Activated naive CD4-positive, alpha-beta T cell treated with Interleukin-2 at 50 U/mL for 16 hours (primary cell): ENCODE measurements at places on chromosomes 1 and 21.

GRCh38 chr21:39033878-39034589, 149.2 kb downstream of the PSMG1 start:
- no peak for DNase-seq

DNA sequence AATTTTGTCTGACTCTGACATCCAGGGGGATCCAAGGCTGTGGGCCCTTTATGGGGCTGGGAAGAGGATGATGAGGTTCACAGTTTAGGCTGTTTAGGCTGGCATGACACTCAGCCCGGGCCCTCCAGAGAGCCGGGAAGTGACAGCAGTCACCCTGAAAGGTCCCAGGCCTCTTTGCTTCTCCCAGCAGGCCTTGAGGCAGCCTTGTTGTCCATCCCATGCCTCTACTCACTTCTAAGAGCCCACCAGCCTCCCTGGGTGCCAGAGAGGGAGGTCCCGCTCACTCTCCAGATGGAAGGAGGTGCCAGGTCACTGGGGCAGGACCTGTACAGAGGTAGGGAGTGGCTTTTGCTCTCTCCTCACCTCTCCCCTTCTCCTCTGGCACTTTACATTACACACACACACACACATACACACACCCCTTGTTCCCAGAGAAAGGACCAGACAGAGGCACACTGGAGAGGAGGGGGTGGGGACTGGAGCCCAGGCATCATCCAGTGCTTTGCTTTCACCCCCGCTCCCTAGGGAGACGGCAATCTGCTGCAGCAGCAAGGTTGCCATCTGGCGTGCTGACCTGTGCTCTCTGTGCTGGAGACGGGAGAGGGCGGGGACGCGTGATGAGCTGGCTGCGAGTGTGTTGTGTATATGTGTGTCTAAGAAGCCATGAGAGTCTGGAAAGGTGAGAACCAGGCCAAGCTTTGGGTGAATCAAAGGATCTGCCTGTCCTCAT, 4.6 kb downstream of the KLHDC8A start:
- DNase-seq: no peak

- DNase-seq: no peak
Observed at GRCh38 chr1:8363767-8364301, 45.9 kb downstream of the SLC45A1 start.

GRCh38 chr21:18370301-18370700, 33.3 kb downstream of the TMPRSS15 start:
- no peak for DNase-seq

DNA sequence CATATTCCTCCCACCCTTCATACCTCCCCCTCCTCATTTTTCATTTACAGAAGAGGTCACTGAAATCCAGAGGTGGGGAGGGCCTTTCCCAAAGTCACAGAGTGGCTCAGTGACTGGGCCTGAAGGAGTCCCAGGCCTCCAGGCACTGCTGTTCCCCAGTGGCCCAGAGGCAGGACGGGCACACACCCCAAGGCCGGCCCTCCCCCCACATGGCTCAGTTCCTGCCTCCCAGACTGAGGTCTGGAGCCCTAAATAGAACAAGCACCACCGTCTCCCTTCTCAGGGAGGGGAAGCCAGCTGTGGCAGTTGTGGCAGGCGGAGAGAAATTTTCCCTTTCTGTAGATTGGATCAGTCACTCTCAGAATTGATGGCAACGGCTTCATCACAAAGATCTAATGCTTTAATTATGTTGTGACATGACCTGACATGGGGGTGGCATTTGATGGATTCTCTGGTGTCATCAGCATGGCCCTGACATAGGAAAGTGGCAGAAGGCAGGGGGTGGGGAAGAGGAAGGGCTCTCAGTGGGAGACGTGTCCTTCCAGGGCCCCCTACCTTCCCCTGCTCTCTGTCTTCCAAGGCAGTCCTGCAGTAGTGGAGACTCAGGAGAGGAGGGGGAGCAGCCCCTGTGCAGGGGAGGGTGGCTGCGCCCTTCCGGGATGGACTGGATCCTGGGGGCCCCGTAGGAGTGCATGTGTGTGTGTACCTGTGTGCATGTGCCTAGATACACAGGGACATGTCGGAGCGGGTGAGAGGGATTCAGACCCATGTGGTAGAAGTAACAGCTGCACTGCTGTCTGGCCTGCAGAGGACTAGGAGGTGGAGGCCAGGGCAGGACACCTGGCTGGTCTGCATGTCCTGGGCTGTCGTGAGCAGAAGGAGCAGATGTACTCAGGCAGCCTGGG, 41.2 kb upstream of the FOXO6 start:
- no peak for DNase-seq

GRCh38 chr1:32939655-32940371, 24.8 kb downstream of the RNF19B start:
- DNase-seq: no peak

- DNase-seq: no peak
Observed at GRCh38 chr1:44867801-44868200, 24.7 kb upstream of the PTCH2 start.

DNA sequence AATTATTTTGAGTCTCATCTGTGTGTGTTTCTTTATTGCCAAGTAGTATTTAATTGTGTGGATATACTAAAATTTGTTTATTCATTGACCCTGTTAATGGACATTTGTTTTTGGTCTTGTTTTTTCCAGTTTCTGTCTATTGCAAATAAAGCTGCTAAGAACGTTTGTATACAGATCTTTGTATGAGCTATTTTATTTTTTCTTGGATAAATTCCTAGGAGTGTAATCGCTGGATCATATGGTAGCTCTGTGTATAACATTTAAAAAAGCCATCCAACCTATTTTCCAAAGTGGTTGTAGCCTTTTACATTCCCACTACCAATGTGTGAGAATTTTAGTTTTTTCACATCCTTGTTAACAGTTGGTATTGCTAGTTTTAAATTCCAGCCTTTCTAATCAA, 382.7 kb upstream of the USP24 start:
- DNase-seq: no peak

DNA sequence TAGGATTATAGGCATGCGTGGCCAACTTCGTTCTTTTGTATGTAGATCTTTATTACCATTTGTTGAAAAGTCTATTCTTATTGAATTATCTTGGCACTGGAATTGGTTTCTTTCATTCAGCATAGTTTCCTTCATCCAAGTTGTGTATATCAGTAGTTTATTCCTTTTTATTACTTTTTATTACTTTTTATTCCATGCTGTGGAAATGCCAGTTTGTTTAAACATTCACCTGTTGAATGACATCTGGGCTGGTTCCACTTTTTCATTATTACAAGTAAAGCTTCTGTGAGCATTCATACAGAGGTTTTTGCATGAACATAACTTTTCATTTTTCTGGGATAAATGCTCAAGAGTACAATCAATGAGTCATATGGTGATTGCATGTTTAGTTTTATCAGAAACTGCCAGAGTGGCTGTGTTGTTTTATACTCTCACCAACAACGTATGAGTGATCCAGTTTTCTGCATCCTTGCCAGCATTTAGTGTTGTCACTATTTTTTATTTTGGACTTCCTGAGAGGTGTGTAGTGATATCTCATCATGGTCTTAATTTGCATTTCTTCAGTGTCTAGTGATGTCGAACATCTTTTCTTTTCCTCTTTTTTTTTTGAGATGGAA, 28.6 kb downstream of the PTPRU start:
- DNase-seq: no peak

DNA sequence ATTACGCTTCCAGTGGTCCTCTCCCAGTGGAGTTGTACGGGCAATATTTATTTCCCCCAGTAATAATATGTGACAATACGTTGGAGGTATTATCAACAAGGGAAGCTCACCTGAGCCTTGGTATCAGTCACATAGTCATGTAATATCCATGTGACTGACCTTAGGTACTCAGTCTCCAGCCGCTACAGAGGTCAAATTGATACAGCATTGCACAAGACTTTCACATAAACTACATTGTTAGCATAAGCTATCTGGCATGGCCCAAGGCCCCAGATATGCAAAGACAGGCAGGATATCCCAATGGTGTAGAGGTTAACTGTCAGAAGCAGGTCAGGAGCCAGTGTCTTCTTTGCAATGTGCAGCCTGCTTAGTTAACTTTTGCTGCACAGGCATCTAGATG, 15.3 kb upstream of the CHIT1 start:
- DNase-seq: no peak

DNA sequence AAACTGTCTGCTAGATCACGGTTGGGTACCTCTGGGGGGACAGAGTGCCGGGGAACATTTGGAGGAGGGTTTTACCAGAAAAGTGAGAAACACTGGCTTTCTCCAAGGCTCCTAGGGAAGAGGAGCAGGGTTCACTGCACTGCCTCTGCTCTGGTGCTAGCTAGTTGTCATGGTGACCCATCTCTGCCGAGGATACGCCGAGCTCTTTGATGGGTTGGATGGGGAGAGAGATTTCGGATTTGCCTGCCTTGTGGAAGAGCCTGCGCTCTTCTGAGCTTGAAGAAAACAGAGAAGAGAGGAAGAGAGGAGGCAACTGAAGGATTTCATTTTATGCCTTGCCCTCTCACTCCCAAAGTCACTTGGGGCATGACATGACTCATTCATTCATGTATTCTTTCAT, 92.1 kb downstream of the NAV1 start:
- no peak for DNase-seq

GRCh38 chr1:207346513-207346912, 25.0 kb downstream of the CD55 start:
- no peak for DNase-seq

DNA sequence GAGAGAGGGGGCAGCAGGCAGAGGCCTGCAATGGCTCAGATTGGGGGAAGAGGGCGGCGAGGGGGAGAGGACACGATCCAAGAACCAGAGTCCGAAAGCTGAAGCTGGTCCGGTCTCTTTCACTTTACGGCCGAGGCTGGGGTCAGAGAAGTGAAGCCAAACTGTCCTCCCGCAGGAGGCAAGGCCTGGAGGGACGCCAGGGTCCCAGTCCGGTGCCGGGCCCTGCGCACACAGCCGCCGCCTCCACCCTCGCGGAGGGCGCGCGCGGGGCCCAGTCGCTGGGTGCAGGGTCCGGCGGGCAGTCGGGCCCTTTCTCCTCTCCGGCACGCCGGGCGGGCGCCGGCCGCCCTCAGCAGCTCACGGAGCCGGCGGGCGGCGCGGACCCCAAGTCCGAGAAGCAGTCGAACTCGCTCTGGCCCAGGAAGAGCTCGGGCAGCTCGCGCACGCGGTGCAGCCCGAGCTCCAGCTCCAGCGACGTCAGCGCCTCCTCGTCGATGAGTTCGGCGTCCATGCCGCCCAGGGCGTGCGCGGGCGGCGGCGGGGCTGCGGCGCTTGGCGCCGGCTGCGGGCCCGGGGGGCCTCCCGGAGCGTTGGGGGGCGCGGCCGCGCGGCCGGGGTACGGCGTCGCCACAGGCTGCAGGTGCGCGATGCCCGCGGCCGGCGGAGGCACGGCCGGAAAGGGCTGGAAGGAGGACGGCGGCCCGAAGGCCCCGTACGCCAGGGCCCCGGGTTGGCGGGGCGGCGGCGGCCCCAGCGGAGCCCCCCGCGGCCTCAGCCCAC, 749 bp downstream of the CITED4 start:
- peak; percentile 40 for DNase-seq

GRCh38 chr1:230144010-230144614, 77.1 kb downstream of the GALNT2 start:
- DNase-seq: no peak

GRCh38 chr1:61491497-61491896, 233.4 kb downstream of the TM2D1 start:
- DNase-seq: no peak

DNA sequence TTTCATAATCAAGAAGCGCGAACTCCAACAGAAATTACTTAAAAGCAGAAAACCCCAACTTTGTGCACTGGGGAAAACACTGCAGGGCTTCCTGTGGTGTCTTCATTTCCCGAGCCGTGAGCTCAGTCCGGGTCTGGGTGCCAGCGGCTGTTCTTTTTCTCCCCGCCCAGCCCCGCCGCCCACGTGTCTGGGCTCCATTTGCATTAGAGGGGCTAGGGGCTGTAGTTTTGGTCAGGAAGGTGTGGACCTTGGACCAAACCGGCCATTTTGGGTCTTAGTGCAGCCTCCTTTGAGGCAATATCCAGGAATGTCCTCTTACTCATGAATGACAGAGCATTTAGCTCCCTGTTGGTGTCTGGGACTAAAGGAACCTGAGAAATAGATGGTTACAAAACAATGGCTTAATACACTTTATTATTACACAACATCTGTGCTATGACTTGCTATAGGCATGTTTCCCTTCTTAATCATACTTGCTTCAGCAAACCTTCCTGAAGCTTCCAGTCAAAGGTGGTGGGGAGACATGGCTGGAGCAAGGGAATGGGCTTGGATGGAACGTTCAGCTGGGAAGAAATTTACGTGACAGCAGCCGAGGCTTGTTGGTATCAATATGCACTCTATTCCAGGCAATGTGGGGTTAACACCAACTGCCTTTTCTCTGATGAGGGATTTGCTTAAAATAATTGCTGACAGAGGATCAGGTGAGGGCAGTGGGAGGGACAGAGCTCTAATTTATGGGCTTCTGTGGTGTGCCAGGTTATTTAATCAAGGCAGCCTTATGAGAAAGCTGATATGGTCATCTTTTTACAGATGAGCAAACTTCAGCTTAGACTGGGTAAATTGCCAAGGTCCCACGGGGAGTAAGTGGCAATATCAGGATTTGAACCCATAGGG, 1.1 kb downstream of the AGTRAP start:
- peak; percentile 46 for DNase-seq

- no peak for DNase-seq
Observed at GRCh38 chr1:13935336-13935735, 235.3 kb downstream of the PRDM2 start.

DNA sequence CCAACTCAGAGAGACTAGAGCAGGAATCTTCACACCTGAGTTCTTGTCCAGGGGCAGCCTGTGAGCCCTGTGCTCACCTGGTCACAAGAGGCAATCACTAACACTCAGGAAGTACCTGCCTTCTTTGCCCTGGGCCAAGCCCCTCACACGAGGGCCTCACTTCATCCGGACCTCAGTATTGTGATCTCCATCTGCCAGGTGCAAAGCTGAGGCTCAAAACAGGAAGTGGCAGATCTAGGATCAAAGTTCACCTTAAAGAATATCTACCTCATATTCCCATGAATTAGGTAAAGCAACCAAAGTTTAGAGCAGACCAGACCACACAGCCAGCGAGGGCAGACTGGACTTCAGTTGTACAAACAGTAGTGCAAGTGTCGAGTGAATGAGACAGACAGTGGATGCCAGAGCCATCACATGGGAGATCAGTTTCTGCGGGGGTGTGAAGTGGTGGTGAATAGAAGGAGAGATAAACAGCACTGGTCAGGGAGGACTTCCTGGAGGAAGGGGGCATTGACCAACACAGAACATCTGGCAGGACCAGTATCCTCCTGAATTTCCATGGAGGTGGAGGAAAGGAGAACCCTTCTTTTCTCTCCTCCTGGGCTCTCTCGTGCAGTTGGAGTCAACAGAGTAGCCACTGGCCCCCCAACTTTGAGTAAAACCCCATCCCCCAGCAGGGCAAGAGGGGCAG, 116.6 kb upstream of the ZBTB40 start:
- no peak for DNase-seq

DNA sequence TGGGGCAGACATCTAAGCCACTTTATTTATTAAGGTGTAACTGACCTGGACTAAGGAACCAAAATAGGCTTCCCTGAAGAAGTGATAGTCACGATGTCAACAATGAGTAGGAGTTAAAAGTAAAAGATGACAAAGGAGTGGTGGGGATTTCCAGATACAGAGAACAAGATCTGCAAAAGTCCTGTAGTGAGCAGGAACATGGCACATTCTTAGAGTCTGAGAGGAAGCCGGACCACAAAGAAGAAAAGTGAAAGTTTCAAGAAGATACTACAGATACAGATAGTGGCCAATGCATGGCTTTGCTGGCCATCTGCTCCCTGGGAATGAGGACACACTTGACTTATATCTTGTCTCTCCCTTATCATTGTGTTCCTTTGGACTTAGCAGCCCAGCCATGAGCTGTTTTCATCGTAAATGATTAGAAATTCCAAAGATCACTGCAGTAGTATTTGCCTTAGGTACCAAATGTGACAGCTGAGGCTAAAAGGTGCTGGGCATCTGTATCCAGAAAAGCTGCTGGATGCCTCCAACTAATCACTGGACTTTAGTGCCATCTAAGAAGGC, 302.4 kb upstream of the NR5A2 start:
- no peak for DNase-seq
